ENCODE measurements at places on chromosomes 2 and 18. TPM values are rescaled to one million over a fixed set of nuclear protein-coding genes. Genes with fewer than 3 reads are reported as not detected.

DNA sequence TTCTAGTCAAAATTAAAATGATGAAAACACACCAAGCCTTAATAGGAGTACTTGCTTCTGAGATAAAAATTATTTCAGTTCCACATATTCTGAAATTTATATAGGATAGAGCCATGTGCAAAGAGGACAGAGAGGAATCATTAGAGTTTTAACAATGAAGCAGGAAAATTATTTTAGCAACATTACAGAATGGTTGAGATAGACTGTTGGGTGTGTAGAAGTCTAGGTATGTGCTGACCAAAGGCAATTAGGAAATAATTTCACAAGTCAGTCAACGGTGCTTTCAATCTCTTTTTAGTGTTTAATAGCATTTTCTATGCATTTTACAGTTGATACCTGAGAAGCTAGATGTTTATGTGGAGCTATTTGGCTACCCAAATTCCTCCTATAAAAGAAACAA lies 25.2 kb downstream of the SOS1 start:
- H3K36me3 ChIP-seq = no peaks in the 10 kb centered on the region
- no peak overlapping the region for H3K4me3 ChIP-seq
- no peak for DNase-seq
- no peak overlapping the region for H3K27ac ChIP-seq
- no peaks in the 10 kb centered on the region for H3K27me3 ChIP-seq
- H3K4me1 ChIP-seq = peaks cover 45% of the 10 kb centered on the region

DNA sequence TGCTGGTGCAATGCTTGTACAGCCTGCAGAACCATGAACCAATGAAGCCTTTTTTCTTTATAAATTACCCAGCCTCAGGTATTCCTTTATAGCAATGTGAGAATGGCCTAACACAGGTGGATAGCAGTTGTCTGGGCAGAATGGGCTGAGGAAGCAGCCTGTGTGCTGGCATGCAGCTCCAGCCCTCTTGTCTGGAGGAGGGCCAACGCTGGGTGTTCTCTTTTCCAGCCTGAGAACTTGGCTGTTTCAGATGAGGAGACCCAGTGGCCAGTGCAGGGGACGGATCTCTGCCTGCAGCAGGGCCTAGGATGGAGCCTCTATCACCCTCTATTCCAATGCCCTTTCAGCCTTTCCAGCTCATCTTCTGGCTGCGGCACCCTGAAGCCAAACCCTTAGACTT lies 58.8 kb downstream of the CTIF start:
- H3K27ac ChIP-seq = peak overlapping the region; percentile 19
- peaks cover 84% of the 10 kb centered on the region for H3K4me1 ChIP-seq
- no peak for DNase-seq
- H3K4me3 ChIP-seq = no peak overlapping the region
- H3K36me3 ChIP-seq = no peaks in the 10 kb centered on the region

The DSG1 gene
- not detected for total RNA-seq

- no peak overlapping the region for H3K4me3 ChIP-seq
- no peak overlapping the region for H3K27ac ChIP-seq
- peaks cover 5% of the 10 kb centered on the region for H3K27me3 ChIP-seq
- no peaks in the 10 kb centered on the region for H3K36me3 ChIP-seq
- no peaks in the 10 kb centered on the region for H3K4me1 ChIP-seq
Measured at GRCh38 chr18:78610179-78610578, 369.4 kb upstream of the SALL3 start.

The RHBDD1 gene
- 22.2 TPM for total RNA-seq

DNA sequence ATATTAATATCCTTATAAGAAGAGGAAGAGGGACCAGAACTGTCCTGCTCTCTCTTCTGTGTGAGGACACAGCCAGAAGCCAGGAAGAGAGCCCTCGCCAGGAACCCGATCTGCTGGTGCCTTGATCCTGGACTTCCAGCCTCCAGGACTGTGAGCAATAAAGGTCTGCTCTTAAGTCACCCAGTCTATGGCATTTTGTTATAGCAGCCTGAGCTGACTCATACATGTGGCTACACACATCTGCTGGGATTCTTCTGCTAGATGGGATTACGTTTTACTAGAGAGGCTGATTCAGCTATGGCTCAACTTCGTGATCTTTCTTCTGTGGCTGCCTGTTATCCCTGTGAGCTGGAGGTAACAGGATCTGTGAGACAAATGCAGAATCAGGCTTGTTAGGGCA lies 29.6 kb downstream of the ARL4C start:
- H3K4me3 ChIP-seq = no peak overlapping the region
- no peak overlapping the region for H3K27ac ChIP-seq
- H3K27me3 ChIP-seq = no peaks in the 10 kb centered on the region
- no peak for DNase-seq
- H3K36me3 ChIP-seq = no peaks in the 10 kb centered on the region

DNA sequence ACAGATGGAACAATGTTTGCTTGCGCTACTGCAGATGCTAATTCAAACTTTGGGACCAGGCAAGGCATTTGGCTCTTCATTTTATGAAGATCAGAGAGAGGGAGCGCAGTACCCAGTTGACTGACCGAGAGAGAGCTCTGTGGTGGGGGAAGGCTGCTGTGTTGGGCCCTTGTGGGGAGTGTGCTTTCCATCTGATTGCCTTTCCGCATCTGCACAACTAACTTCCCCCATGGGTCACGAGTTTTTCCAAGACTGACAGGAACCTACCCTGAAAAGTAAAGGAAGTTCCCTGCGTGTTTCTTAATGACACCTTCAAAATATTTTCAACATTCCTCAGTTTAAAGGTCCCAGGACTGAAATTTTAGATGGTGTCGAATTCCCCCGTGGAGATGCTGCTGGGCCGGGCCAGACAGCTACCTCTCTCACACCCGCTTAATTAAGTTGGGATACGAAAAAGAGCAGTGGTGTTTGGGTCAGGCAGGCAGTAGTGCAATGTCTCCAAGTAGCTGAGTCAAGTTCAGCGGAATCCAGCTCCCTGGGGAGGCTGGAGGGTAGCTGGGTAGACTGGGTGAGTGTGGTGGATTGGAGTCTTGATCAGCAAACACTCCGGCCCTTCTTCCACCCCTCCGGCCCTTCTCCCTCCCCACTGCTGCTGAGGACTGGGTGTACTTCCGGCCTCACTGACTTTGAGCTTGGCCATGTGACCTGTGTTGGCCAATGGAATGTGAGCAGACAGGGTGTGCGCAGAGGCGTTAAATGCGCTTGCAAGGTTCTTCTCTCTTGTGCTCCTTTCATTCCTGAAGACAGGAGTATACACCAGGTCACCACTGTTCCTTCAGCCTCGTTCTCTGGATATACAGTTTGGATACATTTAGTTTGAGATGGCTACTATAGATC lies 2.3 kb upstream of the ARHGAP25 start:
- no peak overlapping the region for H3K27ac ChIP-seq
- no peaks in the 10 kb centered on the region for H3K36me3 ChIP-seq
- no peak for DNase-seq
- H3K4me1 ChIP-seq = no peaks in the 10 kb centered on the region

GRCh38 chr2:188170356-188170755 lies 121.3 kb upstream of the GULP1 start:
- H3K4me3 ChIP-seq = no peak overlapping the region
- H3K4me1 ChIP-seq = no peaks in the 10 kb centered on the region
- no peak overlapping the region for H3K27ac ChIP-seq
- no peaks in the 10 kb centered on the region for H3K36me3 ChIP-seq
- H3K27me3 ChIP-seq = no peaks in the 10 kb centered on the region

DNA sequence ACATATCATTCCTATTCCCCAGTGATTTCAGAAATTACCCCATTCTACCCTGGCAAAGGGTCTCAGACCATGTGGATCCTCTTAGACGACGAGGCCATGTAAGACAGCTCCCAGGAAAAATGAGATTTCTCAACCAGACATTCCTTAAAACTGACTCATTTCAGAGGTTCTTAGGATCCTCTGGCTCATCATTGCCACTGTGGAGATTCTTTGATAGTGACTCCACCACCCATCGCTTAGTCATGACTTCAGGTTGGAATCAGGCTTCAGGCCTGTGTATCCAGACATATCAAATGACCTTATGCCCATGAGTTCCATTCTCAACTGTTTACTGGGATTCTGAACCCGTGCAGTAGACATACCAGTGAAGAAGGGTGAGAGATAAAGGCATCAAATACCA lies 245.6 kb upstream of the TCF4 start:
- no peaks in the 10 kb centered on the region for H3K27me3 ChIP-seq
- H3K4me1 ChIP-seq = no peaks in the 10 kb centered on the region
- H3K4me3 ChIP-seq = no peak overlapping the region
- H3K27ac ChIP-seq = no peak overlapping the region

The ERCC3 gene
- 28.2 TPM for total RNA-seq

The CAPN13 gene
- total RNA-seq = not detected

GRCh38 chr2:1238598-1239138 lies 174.6 kb upstream of the TPO start:
- H3K4me1 ChIP-seq = no peaks in the 10 kb centered on the region
- no peak for DNase-seq
- H3K27ac ChIP-seq = no peak overlapping the region
- no peaks in the 10 kb centered on the region for H3K36me3 ChIP-seq
- no peak overlapping the region for H3K4me3 ChIP-seq
- no peaks in the 10 kb centered on the region for H3K27me3 ChIP-seq

DNA sequence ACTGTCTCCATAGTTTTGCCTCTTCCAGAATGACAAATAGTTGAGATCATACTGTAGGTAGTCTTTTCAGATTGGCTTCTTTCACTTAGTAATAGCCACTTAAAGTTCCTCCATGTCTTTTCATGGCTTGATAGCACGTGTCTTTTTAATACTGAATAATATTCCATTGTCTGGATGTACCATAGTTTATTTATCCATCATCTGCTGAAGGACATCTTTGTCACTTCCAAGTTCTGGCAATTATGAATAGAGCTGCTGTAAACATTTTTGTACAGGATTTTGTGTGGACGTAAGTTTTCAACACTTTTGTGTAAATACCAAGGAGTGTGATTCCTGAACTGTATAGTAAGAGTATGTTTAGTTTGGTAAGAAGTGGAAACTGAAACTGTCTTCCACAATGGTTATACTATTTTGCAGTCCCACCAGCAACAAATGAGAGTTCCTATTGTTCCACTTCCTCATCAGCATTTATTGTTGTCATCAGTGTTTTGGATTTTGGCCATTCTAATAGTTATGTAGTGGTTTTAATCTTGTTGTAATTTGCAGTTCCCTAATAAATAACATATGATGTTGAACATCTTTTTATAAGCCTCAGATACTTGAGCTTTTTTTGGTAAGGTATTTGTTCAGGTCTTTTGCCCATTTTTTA lies 18.9 kb downstream of the LTBP1 start:
- DNase-seq = no peak
- H3K4me3 ChIP-seq = no peak overlapping the region
- no peaks in the 10 kb centered on the region for H3K27me3 ChIP-seq
- H3K4me1 ChIP-seq = no peaks in the 10 kb centered on the region
- no peak overlapping the region for H3K27ac ChIP-seq

GRCh38 chr2:143771939-143772338 lies 642.7 kb downstream of the ARHGAP15 start:
- H3K4me1 ChIP-seq = no peaks in the 10 kb centered on the region
- DNase-seq = no peak
- H3K36me3 ChIP-seq = no peaks in the 10 kb centered on the region

DNA sequence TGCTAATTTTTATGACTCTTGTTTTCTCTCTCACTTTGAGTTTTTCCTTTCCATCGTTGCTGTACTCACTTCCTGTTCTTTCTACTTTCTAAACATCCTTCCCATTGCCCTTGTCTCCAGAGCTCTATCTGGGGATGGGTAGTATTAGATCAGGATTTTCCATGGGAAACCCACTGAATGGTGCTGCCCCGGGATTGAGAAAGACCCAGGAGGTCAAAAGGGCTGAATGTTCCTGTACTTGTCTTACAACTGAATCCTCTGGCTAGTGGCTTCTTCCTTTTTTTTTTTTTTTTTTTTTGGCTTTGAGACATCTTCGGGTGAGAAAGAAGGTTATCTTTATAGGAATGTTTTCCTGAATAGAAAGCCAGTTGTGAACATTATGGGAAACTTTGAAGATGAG lies 364.8 kb upstream of the SLC14A2 start:
- H3K27me3 ChIP-seq = no peaks in the 10 kb centered on the region
- H3K36me3 ChIP-seq = no peaks in the 10 kb centered on the region
- DNase-seq = no peak
- peaks cover 27% of the 10 kb centered on the region for H3K4me1 ChIP-seq
- no peak overlapping the region for H3K27ac ChIP-seq

- no peak overlapping the region for H3K4me3 ChIP-seq
- no peak for DNase-seq
- no peaks in the 10 kb centered on the region for H3K27me3 ChIP-seq
- H3K27ac ChIP-seq = no peak overlapping the region
Measured at GRCh38 chr2:143823296-143823695, 694.1 kb downstream of the ARHGAP15 start.

GRCh38 chr18:76428396-76429261 lies 66.4 kb downstream of the ZNF516 start:
- H3K4me1 ChIP-seq = peaks cover 26% of the 10 kb centered on the region
- no peak for DNase-seq
- H3K27ac ChIP-seq = no peak overlapping the region
- H3K36me3 ChIP-seq = no peaks in the 10 kb centered on the region
- H3K27me3 ChIP-seq = no peaks in the 10 kb centered on the region

The CYP27C1 gene
- total RNA-seq = not detected

DNA sequence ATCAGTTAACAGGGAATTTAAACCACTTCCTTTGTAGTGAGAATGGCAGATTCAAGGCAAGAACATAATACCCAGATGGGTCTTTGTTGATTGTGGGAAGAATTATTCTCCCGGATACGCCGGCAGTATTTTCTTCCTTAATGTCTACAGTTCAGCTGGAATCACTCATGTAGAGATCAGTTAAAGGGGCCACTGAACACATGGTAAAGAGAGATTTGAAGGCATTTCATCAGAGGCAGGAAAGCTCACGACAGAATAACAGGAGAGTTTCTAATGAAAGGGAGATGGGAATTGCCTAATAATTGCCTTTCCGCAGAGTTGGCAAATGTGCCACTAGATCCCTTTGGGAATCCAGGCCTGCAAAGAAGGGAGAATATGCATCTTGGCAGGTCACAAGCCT lies 327.7 kb upstream of the ZNF804A start:
- H3K27ac ChIP-seq = no peak overlapping the region
- no peak for DNase-seq
- no peaks in the 10 kb centered on the region for H3K27me3 ChIP-seq
- H3K4me1 ChIP-seq = peaks cover 7% of the 10 kb centered on the region
- H3K4me3 ChIP-seq = no peak overlapping the region

- peaks cover 6% of the 10 kb centered on the region for H3K4me1 ChIP-seq
- no peak overlapping the region for H3K27ac ChIP-seq
- no peaks in the 10 kb centered on the region for H3K36me3 ChIP-seq
- DNase-seq = no peak
Measured at GRCh38 chr18:36752929-36753865, 75.6 kb downstream of the TPGS2 start.

- H3K27ac ChIP-seq = no peak overlapping the region
- H3K4me1 ChIP-seq = no peaks in the 10 kb centered on the region
- no peak for DNase-seq
- H3K4me3 ChIP-seq = no peak overlapping the region
- no peaks in the 10 kb centered on the region for H3K36me3 ChIP-seq
Measured at GRCh38 chr2:239830121-239831000, 194.8 kb downstream of the NDUFA10 start.

The SERPINB7 gene
- total RNA-seq = not detected

The UGT1A10 gene
- not detected for total RNA-seq

Data from psoas muscle (tissue), 8 donors.